Progenitor cell of endocrine pancreas (in vitro differentiated cells): ENCODE measurements at places on chromosomes 5 and 9. TPM values are rescaled to one million over a fixed set of nuclear protein-coding genes. Genes with fewer than 3 reads are reported as not detected.

- H3K27ac ChIP-seq: no peak overlapping the region
- peaks cover 9% of the 10 kb centered on the region for H3K27me3 ChIP-seq
- H3K4me1 ChIP-seq: peaks cover 9% of the 10 kb centered on the region
These were observed 69.9 kb downstream of the MAMDC2 start for GRCh38 chr9:70113403-70114022.

GRCh38 chr5:31218978-31219377 lies 25.5 kb downstream of the CDH6 start:
- no peaks in the 10 kb centered on the region for H3K27me3 ChIP-seq
- H3K27ac ChIP-seq: peak overlapping the region; percentile 95
- peaks cover 73% of the 10 kb centered on the region for H3K4me1 ChIP-seq
- peak overlapping the region; percentile 9 for H3K4me3 ChIP-seq
- H3K36me3 ChIP-seq: peaks cover 10% of the 10 kb centered on the region
- no peak for DNase-seq

DNA sequence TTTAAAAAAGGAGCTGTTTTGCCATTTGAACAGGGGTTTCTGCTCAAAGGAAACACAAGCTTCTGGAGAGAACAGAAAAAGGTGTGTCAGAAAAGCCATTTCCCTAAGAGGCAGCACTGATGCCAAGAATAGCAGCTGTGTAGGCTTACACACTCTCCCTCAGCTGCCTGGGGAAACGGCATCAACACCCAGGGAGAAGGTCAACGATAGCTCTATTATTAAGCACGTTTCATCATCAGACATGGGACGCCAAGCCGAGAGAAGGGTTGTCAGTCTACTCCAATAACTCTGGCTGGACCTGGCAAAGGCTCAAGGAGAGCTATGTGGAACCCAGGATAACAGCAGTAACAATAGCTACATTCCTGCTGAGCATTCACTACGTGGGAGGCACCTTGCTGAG lies 314.2 kb downstream of the CDK5RAP2 start:
- H3K36me3 ChIP-seq: no peaks in the 10 kb centered on the region
- no peak overlapping the region for H3K27ac ChIP-seq
- H3K27me3 ChIP-seq: peaks cover 3% of the 10 kb centered on the region
- no peaks in the 10 kb centered on the region for H3K4me1 ChIP-seq
- DNase-seq: no peak

Gene OR1J4
- total RNA-seq: not detected in 2 replicates

Gene CD14
- total RNA-seq: 0.36 TPM in 1 of 2 replicates, not detected in the other

Gene DMRT3
- total RNA-seq: 0.34 and 0.53 TPM in 2 replicates

Gene ZER1
- 38.4 and 42.2 TPM in 2 replicates for total RNA-seq

GRCh38 chr5:167049043-167049663 lies 1242.3 kb upstream of the WWC1 start:
- H3K36me3 ChIP-seq: no peaks in the 10 kb centered on the region
- no peak overlapping the region for H3K27ac ChIP-seq
- H3K4me1 ChIP-seq: peaks cover 3% of the 10 kb centered on the region
- DNase-seq: peak; percentile 14

Gene MLLT3
- 23.8 and 25.8 TPM in 2 replicates for total RNA-seq

- peaks cover 2% of the 10 kb centered on the region for H3K27me3 ChIP-seq
- H3K4me1 ChIP-seq: peaks cover 9% of the 10 kb centered on the region
- H3K4me3 ChIP-seq: no peak overlapping the region
- no peaks in the 10 kb centered on the region for H3K36me3 ChIP-seq
These were observed 190.5 kb upstream of the CLINT1 start for GRCh38 chr5:158049459-158049858.

- no peak overlapping the region for H3K4me3 ChIP-seq
- H3K27me3 ChIP-seq: no peaks in the 10 kb centered on the region
- no peak overlapping the region for H3K27ac ChIP-seq
- no peak for DNase-seq
- peaks cover 19% of the 10 kb centered on the region for H3K4me1 ChIP-seq
These were observed 309.9 kb downstream of the MAT2B start for GRCh38 chr5:163815240-163815791.

DNA sequence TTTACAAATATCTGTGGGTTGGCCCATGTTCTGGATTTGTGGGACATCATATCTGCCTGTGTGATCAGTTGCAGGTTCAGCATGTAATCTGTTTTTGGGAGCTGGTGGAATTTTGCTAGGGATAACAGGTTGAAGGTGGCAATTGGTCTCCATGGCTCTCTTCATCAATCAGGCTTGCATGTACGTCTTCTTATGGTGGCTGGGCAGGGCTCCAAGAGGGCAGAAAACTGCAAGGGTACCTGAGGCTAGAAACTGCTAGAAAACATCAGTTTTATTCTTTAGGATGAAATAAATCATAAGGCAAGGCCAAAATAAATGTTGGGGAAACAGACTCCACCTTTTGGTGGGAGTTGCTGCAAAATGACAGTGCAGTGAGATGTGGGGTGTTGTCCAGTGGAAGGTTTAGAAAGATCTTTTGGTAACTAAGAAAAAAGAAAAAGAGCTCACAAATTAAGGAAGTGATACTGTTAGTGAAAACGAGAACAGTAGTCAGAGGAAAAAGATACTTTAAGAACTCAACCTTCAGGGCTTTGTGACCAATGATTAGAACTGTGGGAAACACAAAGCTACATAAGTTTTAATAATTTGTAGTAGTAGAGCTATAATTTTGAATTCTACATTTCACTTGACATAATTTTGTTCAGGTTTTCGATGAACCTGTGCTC lies 300.7 kb upstream of the IZUMO3 start:
- H3K4me3 ChIP-seq: no peak overlapping the region
- no peaks in the 10 kb centered on the region for H3K27me3 ChIP-seq
- peaks cover 3% of the 10 kb centered on the region for H3K4me1 ChIP-seq
- H3K27ac ChIP-seq: no peak overlapping the region

DNA sequence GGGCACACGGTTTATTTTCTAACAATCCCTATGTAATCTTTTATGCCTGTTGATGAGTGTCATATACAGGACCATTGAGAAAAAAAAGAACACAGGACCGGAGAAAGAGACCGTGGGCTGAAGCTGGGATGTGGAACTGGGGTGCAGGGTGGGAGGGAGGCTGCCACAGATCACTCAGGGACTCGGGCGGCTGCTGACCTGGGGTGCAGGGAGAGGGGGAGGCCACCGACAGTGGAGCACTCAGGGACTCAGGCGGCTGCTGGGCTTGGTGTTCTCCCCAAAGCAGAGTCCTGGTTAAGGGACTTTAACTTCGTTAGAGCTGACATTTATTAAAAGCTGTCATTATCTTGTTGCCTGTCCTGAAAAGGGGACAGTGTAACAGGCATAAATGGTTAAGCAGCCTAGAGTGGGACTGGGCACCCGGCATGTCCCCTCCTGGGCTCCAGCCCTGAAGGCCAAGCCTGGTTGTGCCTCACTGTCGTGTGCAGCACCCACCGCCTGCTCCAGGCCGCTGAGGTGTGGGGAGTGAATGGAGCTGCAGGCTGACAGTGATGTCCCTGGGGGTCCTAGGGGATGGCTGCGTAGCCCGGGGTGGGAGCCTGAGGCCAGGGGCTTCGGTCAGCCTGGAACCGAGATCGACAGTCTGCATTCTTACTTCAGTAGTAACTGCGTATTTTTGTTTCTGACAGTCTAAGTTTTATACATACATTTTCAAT lies 14.0 kb downstream of the NDUFS6 start:
- H3K36me3 ChIP-seq: peaks cover 42% of the 10 kb centered on the region
- no peaks in the 10 kb centered on the region for H3K4me1 ChIP-seq
- H3K4me3 ChIP-seq: no peak overlapping the region
- no peak overlapping the region for H3K27ac ChIP-seq

DNA sequence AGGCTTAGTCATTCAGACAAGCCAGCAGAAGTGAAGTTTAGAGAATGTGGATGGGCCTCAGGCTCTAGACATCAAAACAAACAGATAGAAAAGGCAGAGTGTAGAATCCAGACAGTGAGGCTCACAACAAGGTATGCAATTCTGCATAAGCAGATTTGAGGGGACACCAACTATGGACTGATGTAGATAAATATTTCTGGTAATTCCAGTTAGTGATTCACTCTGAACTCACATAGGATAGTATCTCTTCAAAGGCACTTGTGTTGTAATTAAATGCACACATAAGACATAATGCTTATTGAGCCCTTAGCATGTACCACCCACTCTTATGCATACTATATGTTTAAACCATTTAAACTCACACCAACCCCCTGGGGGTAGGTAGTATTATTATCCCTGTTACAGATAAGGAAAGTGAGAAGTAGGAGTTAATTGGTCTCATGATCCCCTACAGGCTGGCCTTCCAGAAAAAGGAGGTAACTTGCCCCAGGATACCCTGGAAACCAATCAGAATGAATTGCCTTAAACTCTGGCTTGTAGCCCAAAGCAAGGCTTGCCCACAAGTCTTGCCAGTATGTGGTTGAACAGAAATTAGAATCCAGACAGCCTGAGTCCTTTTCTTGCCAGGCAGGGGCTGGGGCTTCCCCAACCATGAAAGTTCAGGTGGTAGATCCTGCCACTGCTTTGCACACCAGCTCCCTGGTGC lies 39.5 kb upstream of the HSPB3 start:
- no peak overlapping the region for H3K4me3 ChIP-seq
- DNase-seq: no peak
- H3K4me1 ChIP-seq: peaks cover 5% of the 10 kb centered on the region
- H3K36me3 ChIP-seq: no peaks in the 10 kb centered on the region
- H3K27ac ChIP-seq: no peak overlapping the region

- H3K36me3 ChIP-seq: no peaks in the 10 kb centered on the region
- no peaks in the 10 kb centered on the region for H3K27me3 ChIP-seq
These were observed 190.8 kb upstream of the SEMA6A start for GRCh38 chr5:116765441-116765840.

Gene PRDM12
- total RNA-seq: not detected in 2 replicates

DNA sequence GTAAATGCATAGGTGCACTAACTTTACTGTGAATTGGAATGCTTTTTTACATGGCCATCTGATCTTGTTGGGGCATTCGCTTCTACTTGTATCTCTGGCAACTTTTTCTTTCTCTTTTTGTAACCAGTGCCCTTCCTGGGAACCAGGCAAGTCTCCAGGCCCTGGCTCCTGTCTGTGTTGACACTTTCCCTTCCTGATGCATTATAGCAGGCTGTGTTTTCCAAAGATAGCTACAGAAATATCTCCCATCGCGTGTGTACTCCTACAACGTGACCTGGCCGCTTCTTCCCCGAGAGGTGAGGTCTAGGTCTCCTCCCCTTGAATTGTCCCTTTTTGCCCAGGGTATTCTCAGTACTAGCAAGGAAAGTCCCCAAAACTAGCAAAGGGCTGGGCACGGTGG lies 81.1 kb upstream of the SPIN1 start:
- no peaks in the 10 kb centered on the region for H3K4me1 ChIP-seq
- no peaks in the 10 kb centered on the region for H3K36me3 ChIP-seq
- H3K27me3 ChIP-seq: peaks cover 13% of the 10 kb centered on the region
- H3K4me3 ChIP-seq: no peak overlapping the region
- no peak for DNase-seq

GRCh38 chr9:19699756-19700155 lies 89.1 kb downstream of the SLC24A2 start:
- no peaks in the 10 kb centered on the region for H3K27me3 ChIP-seq
- peaks cover 11% of the 10 kb centered on the region for H3K4me1 ChIP-seq
- peak overlapping the region; percentile 48 for H3K27ac ChIP-seq
- H3K4me3 ChIP-seq: no peak overlapping the region
- H3K36me3 ChIP-seq: no peaks in the 10 kb centered on the region
- no peak for DNase-seq

- no peak for DNase-seq
- H3K27me3 ChIP-seq: no peaks in the 10 kb centered on the region
- H3K36me3 ChIP-seq: peaks cover 13% of the 10 kb centered on the region
- H3K4me3 ChIP-seq: no peak overlapping the region
- H3K27ac ChIP-seq: peak overlapping the region; percentile 45
These were observed 75.8 kb upstream of the SARDH start for GRCh38 chr9:133813749-133814585.

Gene IFNA13
- total RNA-seq: not detected in 2 replicates

GRCh38 chr9:129026442-129027223 lies 1.5 kb downstream of the SH3GLB2 start:
- H3K27me3 ChIP-seq: no peaks in the 10 kb centered on the region
- H3K27ac ChIP-seq: peak overlapping the region; percentile 96
- DNase-seq: peak; percentile 68
- H3K36me3 ChIP-seq: peaks cover 3% of the 10 kb centered on the region
- H3K4me1 ChIP-seq: peaks cover 36% of the 10 kb centered on the region
- peak overlapping the region; percentile 82 for H3K4me3 ChIP-seq

GRCh38 chr5:131536211-131536826 lies 98.7 kb downstream of the RAPGEF6 start:
- H3K36me3 ChIP-seq: peaks cover 5% of the 10 kb centered on the region
- H3K27ac ChIP-seq: no peak overlapping the region
- no peaks in the 10 kb centered on the region for H3K27me3 ChIP-seq
- H3K4me1 ChIP-seq: peaks cover 14% of the 10 kb centered on the region
- no peak for DNase-seq

Gene PFN3
- total RNA-seq: not detected in 2 replicates

- H3K27me3 ChIP-seq: no peaks in the 10 kb centered on the region
- no peak for DNase-seq
- H3K4me1 ChIP-seq: peaks cover 8% of the 10 kb centered on the region
- peaks cover 15% of the 10 kb centered on the region for H3K36me3 ChIP-seq
These were observed 9.1 kb downstream of the UBAC1 start for GRCh38 chr9:135951889-135952663.

Gene OTP
- not detected in 2 replicates for total RNA-seq

- H3K36me3 ChIP-seq: no peaks in the 10 kb centered on the region
- peaks cover 6% of the 10 kb centered on the region for H3K27me3 ChIP-seq
- H3K27ac ChIP-seq: no peak overlapping the region
- no peak overlapping the region for H3K4me3 ChIP-seq
- DNase-seq: no peak
These were observed 37.1 kb upstream of the PRUNE2 start for GRCh38 chr9:76943054-76943453.

DNA sequence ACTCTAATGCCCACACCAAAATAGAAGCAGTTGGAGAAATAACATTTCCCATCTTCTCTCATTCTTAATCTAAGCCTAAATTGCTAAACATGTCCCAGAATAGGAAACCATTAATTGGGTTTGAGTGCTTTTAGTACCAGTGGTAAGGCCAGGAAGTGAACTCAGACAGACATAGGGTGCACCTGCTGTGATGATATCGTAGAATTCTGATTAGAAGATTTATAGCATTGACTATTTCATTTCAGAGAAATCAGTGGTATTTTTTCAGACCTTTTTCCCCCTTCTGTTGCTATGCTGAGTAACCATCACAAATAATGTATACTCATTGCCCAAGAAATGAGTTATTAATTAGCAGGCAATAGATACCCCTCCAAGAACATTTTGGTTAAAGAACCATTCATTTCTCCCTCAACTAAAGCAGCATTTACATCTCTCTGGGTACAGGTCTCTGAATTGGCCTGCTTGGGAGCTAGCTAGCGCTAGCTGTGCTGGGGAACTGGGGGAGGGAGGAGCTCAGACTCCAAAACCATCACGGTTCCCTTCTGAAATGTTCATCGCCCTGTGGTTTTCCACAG lies 7.3 kb downstream of the GLRX start:
- no peak for DNase-seq
- H3K36me3 ChIP-seq: peaks cover 5% of the 10 kb centered on the region
- H3K27ac ChIP-seq: no peak overlapping the region
- no peak overlapping the region for H3K4me3 ChIP-seq
- peaks cover 20% of the 10 kb centered on the region for H3K4me1 ChIP-seq

DNA sequence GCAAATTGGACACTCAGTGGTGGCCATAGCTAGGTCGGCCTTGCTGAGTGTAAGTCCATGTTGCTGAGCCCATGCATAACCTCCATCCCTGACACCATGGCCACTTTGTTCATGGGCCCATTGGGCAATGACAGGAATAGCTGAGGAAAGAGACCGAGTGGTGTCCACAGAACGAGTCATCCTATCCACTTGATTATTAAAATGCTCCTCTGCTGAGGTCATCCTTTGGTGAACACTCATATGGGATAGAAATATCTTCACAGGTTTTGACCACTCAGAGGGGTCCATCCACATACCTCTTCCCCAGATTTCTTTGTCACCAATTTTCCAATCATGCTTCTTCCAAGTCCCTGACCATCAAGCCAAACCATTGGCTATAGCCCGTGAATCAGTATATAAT lies 63.6 kb downstream of the PPIC start:
- H3K27me3 ChIP-seq: no peaks in the 10 kb centered on the region
- no peak for DNase-seq
- peaks cover 4% of the 10 kb centered on the region for H3K36me3 ChIP-seq
- H3K4me1 ChIP-seq: peaks cover 17% of the 10 kb centered on the region
- H3K27ac ChIP-seq: no peak overlapping the region
